ENCODE measurements at places on chromosomes 11 and 22. TPM values are rescaled to one million over a fixed set of nuclear protein-coding genes. Genes with fewer than 3 reads are reported as not detected.
A peak's percentile ranks its signal among the peaks of the same experiment; 100 is the strongest.

DNA sequence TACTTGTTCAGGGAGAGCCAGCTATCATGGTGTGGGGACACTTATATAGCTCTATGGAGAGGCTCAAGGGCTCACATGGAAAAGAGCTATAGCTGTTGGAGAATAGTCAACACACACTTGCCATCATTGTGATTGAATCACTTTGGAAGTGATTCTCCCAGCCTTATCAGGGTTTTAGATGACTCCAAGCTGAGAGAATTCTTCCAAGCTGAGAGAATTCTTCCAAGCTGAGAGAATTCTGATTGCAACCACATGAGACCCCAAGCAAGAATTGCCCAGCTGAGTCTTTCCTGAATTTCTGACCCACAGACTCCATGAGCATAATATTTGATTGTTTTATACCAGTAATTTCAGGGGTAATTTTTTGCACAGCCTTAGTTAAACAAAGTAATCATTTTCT lies 1318.3 kb upstream of the RAG2 start:
- no peak for DNase-seq
- no peaks in the 10 kb centered on the region for H3K27me3 ChIP-seq
- H3K4me3 ChIP-seq: no peak overlapping the region
- H3K4me1 ChIP-seq: no peaks in the 10 kb centered on the region
- H3K27ac ChIP-seq: no peak overlapping the region

DNA sequence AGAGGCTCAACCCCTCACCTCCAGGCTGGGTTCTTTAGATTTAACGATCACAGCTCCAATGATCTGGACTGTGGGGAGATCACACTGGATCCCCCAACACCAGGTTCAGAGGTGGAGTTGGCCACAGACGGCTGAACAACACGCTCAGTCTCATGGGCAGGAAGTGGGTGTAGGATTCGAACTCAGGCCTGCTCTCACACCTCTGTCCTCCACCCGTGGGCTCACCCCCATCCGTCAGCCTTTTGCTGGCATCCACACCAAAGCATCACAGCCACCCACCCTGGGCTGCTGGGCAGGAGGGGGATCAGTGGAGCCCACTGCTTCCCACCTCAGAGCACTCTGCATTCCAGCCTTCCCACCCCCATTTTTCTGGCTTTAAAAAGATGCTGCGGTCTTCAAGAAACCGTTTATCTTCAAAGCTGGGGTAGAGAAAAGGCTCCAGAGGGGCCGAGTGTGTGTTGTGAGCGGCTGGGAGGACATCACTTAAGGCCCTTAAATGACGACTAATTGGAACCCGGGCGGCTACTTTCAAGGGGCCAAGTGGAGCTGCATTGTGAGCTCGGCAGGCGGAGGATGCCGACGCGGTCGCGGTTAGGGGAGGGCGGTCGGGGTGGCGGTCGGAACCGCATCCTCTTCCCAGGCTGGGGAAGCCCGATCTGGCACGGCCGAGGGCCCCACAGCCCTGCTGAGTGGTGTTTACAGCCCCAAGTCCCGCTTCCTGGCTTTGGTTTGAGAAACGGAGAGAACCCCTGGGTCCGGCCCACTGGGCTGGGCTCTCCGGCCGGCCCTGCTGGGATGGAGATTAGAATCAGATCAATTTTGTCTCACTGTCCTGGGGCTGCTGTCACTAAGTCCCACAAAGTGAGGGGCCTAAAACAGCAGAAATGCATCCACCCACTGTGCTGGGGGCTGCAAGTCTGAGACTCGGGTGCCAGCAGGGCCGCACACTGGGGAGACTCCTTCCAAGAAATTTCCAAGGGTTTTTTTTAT lies 15.9 kb upstream of the FGF3 start:
- DNase-seq: no peak
- no peaks in the 10 kb centered on the region for H3K27me3 ChIP-seq
- no peak overlapping the region for H3K27ac ChIP-seq
- H3K4me1 ChIP-seq: no peaks in the 10 kb centered on the region

DNA sequence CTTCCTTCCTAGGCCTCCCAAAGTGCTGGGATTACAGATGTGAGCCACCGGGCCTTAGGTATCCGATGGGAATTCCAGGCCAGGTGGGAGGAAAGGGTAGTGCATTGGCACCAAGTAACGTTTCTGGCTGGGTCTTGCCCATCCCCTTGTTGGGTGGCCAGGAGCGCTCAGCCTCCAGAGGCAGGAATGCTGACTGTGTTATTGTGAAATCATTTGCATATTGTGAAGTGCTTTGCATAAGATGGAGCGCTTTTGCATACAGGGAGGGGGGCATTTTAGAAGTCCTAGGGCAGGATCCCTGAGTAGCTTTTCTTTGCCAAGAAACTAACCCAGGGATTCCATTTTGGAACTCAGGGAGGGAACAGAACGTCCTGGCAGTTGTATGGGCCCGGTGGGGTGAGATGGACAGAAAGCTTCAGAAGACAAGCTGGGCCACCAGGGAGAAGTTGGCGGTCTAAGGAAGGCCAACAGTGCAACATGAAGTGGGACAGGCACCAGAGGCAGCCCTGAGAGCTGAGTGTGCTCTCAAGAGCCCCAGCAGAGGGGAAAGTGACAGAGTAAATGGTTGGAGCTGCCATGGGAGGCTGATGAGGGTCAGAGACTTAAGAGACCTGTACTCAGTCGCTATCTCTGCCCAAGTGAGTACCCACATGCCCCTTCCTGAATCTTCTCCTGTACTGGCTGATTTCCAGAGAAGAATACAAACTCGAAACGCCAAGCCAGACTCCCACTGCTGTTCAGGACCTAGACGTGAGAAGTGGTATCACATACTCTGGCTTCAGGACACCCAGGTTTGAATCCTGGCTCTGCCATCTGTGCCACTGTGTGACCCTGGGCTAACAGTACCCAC lies 1.3 kb upstream of the SLC39A13 start:
- no peaks in the 10 kb centered on the region for H3K27me3 ChIP-seq
- H3K27ac ChIP-seq: peak overlapping the region; percentile 86
- no peak for DNase-seq
- H3K36me3 ChIP-seq: no peaks in the 10 kb centered on the region
- H3K4me1 ChIP-seq: peaks cover 5% of the 10 kb centered on the region

- H3K36me3 ChIP-seq: no peaks in the 10 kb centered on the region
- no peak overlapping the region for H3K27ac ChIP-seq
- H3K4me3 ChIP-seq: no peak overlapping the region
- H3K27me3 ChIP-seq: no peaks in the 10 kb centered on the region
- peaks cover 4% of the 10 kb centered on the region for H3K4me1 ChIP-seq
- no peak for DNase-seq
These were observed 192.7 kb downstream of the NAV2 start for GRCh38 chr11:19905280-19905853.

DNA sequence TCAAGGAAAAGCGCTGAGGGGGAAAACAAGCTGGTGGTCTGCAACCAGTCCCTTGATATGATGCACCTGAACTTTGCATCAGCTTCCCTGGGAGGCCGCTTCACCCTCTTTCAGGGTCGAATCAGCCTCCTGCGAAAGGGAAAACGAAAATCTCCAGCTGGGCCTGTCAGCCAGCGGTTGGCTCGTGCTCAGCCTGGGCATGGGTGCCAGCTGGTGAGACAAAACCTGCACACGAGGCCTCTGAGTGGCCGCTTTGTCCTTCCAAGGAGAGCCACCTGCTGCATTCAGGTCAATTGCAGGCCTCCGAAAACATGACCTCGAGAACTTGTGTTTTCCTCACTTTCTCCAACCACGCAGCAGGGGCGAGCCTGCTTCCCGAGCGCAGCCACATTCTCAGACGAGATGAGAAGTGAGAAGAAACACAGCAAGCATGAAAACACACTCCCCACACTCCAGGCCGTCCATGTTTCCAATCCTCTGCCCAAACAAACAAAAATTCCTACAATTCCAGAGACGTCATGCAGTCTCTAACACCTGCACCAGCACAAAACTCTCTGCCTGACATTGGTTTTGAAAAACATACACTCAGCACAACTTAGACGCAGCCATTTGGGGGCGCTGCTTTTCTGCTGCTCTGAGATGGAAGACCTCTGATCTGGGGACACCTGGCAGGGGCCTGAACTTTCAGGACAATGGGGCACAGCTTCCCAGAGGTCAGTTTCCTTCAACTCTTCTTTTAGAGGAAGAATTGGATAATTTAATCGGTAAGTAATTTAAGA lies 77.1 kb downstream of the DHCR7 start:
- H3K4me3 ChIP-seq: no peak overlapping the region
- H3K27me3 ChIP-seq: no peaks in the 10 kb centered on the region
- no peak for DNase-seq

DNA sequence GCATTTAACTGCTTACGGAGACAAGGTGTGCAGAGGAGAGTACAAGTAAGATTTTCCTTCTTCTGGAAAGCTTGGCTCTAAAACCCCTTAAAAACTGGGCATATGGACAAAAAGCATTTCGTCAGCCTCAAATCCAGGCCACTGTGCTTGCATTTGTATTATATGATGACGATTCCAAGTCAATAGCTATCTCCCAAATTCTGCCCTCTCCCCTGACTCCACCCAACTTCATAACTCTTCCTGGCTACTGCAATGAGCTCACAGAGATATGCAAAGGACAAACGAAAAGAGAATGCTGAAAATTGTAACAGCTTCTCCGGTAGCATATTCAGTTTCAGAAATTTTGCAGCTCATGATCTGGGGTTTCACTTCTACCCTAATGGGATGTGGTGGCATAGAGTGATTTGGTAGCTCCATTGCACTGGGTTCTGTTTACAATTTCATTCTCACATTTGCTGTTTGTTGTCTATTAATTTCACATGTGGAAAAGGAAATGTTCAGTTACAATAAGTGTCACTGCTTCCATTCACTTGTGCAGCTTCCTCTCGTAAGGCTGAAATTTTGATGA lies 45.6 kb upstream of the CHRM4 start:
- H3K36me3 ChIP-seq: no peaks in the 10 kb centered on the region
- no peaks in the 10 kb centered on the region for H3K4me1 ChIP-seq
- H3K4me3 ChIP-seq: no peak overlapping the region
- no peaks in the 10 kb centered on the region for H3K27me3 ChIP-seq
- no peak overlapping the region for H3K27ac ChIP-seq
- DNase-seq: no peak

GRCh38 chr11:114171257-114172054 lies 111.9 kb downstream of the ZBTB16 start:
- DNase-seq: peak; percentile 92
- H3K36me3 ChIP-seq: no peaks in the 10 kb centered on the region
- H3K4me1 ChIP-seq: peaks cover 66% of the 10 kb centered on the region
- H3K27me3 ChIP-seq: no peaks in the 10 kb centered on the region

GRCh38 chr11:44624761-44625221 lies 59.3 kb downstream of the CD82 start:
- no peaks in the 10 kb centered on the region for H3K36me3 ChIP-seq
- H3K27ac ChIP-seq: no peak overlapping the region
- no peak overlapping the region for H3K4me3 ChIP-seq
- H3K27me3 ChIP-seq: no peaks in the 10 kb centered on the region

- no peaks in the 10 kb centered on the region for H3K27me3 ChIP-seq
- no peak overlapping the region for H3K27ac ChIP-seq
- no peaks in the 10 kb centered on the region for H3K36me3 ChIP-seq
- no peak for DNase-seq
- no peak overlapping the region for H3K4me3 ChIP-seq
- H3K4me1 ChIP-seq: no peaks in the 10 kb centered on the region
These were observed 16.3 kb upstream of the ARFGAP3 start for GRCh38 chr22:42873356-42873755.

- DNase-seq: no peak
- no peaks in the 10 kb centered on the region for H3K36me3 ChIP-seq
- no peak overlapping the region for H3K4me3 ChIP-seq
- H3K27me3 ChIP-seq: no peaks in the 10 kb centered on the region
- no peaks in the 10 kb centered on the region for H3K4me1 ChIP-seq
These were observed 130.5 kb downstream of the KIRREL3 start for GRCh38 chr11:126870021-126870420.

- DNase-seq: no peak
- H3K27ac ChIP-seq: no peak overlapping the region
- no peak overlapping the region for H3K4me3 ChIP-seq
- H3K36me3 ChIP-seq: no peaks in the 10 kb centered on the region
- no peaks in the 10 kb centered on the region for H3K27me3 ChIP-seq
These were observed 72.7 kb downstream of the SC5D start for GRCh38 chr11:121365304-121365703.

GRCh38 chr22:23836692-23837495 lies 1.9 kb downstream of the DERL3 start:
- peaks cover 12% of the 10 kb centered on the region for H3K4me1 ChIP-seq
- no peaks in the 10 kb centered on the region for H3K27me3 ChIP-seq
- no peak overlapping the region for H3K4me3 ChIP-seq
- peak overlapping the region; percentile 4 for H3K27ac ChIP-seq
- no peaks in the 10 kb centered on the region for H3K36me3 ChIP-seq

DNA sequence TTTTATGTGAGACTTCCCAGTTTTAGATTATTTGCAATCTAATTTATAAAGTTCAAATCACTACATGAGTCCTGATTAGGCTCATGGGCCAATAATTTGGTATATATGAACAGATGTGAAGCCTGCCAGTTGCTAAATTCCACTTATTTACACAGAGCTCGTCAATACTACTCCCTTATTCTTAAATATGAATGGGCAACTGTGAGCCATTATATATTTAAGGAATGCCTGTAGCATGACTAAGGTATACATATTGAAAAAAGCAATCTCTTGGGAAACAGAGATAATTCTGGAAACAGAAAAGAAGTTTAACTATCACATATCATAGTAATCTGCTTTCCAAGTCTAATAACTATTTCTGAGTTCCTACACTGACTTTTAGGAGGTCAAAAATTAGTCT lies 27.0 kb downstream of the RBMXL2 start:
- H3K4me1 ChIP-seq: no peaks in the 10 kb centered on the region
- no peaks in the 10 kb centered on the region for H3K27me3 ChIP-seq
- no peak for DNase-seq
- H3K27ac ChIP-seq: no peak overlapping the region
- H3K4me3 ChIP-seq: no peak overlapping the region
- no peaks in the 10 kb centered on the region for H3K36me3 ChIP-seq

GRCh38 chr11:128893578-128894285 lies 2.6 kb downstream of the KCNJ5 start:
- H3K27me3 ChIP-seq: no peaks in the 10 kb centered on the region
- H3K4me1 ChIP-seq: peaks cover 4% of the 10 kb centered on the region
- H3K27ac ChIP-seq: no peak overlapping the region
- DNase-seq: no peak
- H3K36me3 ChIP-seq: no peaks in the 10 kb centered on the region
- no peak overlapping the region for H3K4me3 ChIP-seq

DEUP1 gene
- 0.27 TPM for total RNA-seq

RIMBP3C gene
- 0.07 TPM for total RNA-seq

HTR3A gene
- total RNA-seq: not detected

OR52B4 gene
- total RNA-seq: not detected

GSTT2B gene
- total RNA-seq: 20.1 TPM

USP2 gene
- 8.6 TPM for total RNA-seq

OR11H1 gene
- not detected for total RNA-seq

LRRC56 gene
- total RNA-seq: 6.2 TPM

C11orf52 gene
- 5.9 TPM for total RNA-seq

ABCC8 gene
- total RNA-seq: not detected

DRAP1 gene
- 84.3 TPM for total RNA-seq

NPAS4 gene
- total RNA-seq: 0.71 TPM

PGAP2 gene
- 10.9 TPM for total RNA-seq

GAL3ST1 gene
- total RNA-seq: 2.9 TPM
